ENCODE measurements at places on chromosomes 12 and 14. TPM values are rescaled to one million over a fixed set of nuclear protein-coding genes. Genes with fewer than 3 reads are reported as not detected.
A peak's percentile ranks its signal among the peaks of the same experiment; 100 is the strongest.

GRCh38 chr14:39621678-39622077 lies 189.4 kb upstream of the FBXO33 start:
- no peak for DNase-seq

DNA sequence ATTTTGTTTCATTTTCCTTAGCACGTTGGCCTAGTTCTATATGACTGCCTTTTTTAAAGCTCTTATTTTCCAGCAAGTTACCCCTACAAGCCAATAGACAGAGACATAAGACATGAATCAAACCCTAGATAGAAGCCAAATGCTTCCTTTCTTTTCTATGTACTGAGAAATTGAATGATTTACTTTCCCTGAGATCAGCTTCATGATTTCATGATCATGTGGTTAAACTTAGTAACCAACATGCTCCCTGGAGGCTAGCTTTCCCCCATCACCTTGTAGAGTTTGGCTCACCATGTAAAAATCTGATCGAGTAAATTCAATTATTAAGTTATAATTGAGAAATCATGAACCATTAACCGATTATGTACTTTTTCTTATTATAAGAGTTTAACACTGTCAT lies 148.1 kb upstream of the LRIG3 start:
- DNase-seq = no peak

DNA sequence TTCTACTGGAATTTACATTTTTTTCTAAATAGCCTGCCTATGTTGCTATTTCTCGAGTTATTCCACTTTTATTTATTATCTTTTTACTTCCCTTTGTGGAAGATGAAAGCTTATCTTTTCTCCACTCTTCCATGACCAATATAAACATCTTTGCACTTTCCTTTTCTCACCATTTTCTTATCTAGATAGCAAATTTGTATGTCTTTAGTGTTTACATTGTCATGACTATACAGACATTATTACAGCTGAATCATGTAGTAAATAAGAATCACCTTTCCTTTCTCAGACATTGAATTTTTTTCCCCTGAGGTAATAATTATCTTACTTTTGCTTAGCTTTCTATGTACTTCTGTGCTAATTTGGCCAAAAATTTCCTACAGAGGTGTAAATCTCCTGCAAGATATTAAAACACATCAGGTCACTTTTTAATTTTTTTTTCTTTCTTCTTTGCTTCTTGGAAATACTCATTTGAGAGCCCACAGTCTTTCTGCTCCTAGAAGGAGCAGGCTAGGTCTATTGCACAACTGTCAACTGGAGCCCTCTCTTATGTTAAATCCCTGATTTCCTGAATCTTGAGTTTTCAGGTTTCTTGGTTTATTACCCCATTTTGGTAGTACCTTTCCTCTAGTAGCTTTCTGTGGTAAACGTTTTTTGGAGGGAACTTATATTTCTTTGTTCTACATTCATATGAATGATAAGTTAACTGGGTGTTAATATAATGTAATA lies 109.0 kb upstream of the ATP2B1 start:
- no peak for DNase-seq

GRCh38 chr12:57268264-57268663 lies 17.3 kb upstream of the STAC3 start:
- no peak for DNase-seq

DNA sequence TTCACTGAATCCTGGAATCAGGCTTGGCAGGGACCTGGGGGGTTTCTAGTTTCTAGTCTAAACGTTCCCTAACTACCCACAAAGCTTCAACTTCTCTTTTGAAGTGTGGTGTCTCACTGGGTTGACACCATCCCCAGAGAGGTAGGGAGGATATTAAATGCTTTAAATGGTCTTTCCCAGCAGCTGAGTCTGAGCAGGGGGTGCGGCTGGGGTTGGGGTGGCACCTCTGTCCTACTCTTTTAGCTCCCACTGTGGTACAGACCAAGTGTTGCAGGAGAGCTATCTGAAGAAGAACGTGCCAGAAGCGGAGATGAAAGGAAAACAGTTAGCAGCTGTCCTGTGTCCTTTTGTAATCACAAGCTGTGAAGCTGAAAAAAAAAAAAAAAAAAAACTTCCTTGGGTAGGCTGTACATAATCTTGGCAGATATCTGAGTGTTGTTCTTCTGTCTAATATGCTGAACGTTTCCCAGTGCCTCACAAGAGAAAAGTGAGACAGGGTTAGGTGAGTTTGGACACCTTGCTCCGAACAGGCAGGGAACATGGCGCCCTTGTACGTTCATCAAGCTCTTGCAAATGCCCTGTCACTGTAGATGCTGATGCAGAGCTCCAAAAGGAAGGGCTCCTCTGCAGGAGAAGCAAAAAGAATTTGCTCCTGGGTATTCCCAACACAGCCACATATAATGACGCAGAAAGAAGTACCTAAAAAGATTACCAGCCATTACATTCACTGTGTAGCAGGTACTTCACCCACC lies 447.2 kb downstream of the APAF1 start:
- DNase-seq = no peak

DNA sequence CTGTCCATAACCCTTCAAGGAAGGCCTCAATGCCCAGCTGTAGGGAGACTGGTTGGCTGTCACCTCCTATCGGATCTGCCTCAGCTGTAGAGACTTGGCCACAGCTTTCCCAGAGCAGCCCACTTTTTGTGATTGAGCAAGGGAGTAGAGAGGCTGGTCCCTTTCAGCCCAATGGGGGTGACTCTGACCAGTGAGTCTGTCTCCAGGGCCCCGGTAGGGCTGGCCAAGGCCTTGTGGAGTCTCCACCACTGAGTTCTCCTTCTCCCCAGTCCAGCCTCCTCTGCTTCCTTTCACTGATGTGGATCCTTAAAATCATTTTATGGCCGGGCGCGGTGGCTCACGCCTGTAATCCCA lies 14.5 kb upstream of the HPD start:
- peak; percentile 64 for DNase-seq

DNA sequence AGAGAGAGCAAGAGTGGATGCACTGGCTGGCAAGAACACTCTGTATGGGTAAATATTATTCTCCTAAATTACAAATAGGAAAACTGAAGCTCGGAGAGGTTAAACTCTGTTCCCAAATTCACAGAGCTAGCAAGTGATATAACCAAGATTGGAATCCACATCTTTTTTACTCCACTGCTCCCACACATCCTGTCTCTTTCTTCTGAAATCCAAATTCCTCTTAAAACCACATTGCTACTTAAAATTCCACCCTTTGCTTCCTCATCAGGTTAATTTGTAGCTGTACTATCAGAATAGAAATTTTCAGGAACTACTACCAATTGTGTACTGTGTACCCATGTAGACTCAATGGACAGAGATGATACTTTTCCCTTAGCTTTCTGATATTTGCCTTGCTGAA lies 74.4 kb downstream of the ARMH4 start:
- no peak for DNase-seq

The AQP2 gene
- total RNA-seq = 0.44 TPM

The GAS2L3 gene
- total RNA-seq = 3.7 TPM

The LETMD1 gene
- 31.8 TPM for total RNA-seq
